ENCODE measurements at places on chromosomes 16 and 17.

DNA sequence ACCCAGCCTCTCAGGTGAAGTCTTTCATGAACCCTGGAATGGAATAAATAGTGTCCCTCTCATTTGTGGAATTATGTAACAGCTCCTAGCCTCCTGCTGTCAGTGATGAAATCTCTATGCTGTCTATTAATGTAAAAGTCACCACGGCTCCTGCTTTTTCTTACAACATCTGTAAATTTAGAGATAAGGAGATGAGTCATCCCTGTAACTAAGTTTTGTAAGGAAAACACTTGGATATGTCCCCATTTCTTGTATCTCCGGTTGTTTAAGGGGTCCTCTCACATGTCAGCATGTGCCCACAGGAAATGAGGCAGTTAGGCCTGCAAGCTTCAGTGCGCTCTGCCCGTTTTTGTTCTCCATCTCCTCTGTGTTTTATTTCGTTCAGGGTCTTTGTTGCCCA is 2.8 kb upstream of the NAT9 start:
- peak; percentile 65 for DNase-seq

DNA sequence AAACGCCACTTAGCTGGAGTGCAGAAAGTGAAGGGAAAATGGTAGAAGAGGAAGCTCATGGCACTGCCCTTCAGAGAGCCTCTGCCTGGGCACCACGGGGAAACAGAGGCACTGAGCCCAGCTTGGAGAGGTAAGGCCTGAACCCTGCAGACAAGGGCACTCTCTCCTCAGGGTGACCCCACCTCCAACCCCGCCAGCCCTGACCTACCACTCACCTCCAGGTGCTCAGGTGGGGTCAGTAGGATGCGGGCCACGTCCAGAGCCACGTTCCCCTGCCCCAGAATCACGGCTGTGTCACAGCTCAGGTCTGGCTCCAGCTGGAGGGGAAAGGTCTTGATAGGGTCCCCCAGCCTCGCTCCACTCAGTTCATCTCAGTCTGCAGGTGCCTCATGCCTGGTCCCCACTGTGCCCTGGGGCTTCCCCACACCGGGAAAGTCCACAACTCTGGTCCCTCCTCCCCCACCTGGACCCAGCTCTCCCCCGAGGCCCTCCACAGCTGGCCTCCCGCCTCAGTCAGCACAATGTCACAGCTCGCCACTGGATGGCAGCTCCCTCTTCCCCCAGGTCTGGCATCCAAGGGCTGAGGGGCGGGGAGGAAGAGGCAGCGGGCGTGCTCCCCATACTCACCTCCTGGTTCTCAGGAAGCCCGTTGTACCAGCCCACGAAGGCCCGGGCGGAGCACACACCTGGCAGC is 6.0 kb upstream of the GRIN2C start:
- no peak for DNase-seq

DNA sequence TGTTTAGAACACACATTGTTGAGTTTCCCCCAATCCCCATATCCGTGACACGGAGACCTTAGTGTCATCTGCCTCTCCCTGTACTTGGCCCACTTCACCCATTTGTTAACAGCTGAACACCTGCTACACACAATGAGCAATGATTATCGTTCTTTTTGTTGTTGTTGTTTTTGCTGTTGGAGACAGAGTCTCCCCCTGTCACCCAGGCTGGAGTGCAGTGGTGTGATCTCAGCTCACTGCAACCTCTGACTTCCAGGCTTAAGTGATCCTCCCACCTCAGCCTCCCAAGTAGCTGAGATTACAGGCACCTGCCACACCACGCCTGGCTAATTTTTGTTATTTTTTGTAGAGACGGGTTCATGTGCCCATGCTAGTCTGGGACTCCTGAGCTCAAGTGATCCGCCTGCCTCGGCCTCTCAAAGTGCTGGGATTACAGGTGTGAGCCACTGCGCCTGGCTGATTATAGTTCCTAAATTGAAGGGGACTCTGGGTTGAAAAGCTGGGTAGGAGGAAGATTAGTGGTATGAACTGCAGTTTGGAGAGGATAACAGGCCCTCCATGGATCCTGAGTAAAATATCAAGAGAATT is 21.6 kb downstream of the NDE1 start:
- no peak for DNase-seq

GRCh38 chr16:75023009-75023408 is 24.2 kb downstream of the ZNRF1 start:
- peak; percentile 22 for DNase-seq

- no peak for DNase-seq
These were observed 908 bp upstream of the SNAI3 start for GRCh38 chr16:88687254-88687576.

All from suppressor macrophage treated with lipopolysaccharide for 4 hours (primary cell).